Lower leg skin (tissue), 4 donors: ENCODE measurements at places on chromosomes 5 and 9.

DNA sequence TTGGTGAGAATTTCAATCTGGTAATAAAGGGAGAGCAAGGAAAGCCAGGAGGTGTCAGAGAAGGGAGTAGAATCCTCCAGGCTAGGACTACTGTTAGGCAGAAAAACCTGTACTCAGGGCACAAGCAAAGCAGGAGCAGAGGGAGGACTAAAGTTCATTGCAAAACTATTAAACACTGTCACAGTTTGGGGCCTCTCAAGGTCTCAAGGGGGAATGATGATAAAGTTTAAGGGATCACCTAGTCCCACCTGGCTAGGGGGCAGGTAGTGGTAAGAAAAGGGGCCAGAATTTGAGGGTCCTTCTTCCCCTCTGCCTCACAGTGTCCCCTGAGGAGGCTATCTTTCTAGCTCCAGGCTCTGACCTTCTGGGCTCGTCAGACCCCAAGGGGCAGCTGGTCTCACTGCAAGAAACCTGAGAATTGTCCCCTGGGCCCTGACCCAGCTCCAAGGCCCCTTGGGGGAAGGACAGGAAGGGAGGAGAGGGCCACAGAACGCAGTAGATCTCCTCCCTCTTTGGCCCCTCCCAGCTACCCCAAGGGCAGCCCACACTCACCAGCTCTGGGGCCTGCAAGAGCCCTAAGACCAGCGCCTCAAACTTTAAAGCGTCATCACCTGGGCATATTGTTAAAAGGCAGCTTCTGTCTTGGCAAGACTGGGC lies 974 bp downstream of the CCDC69 start:
- no peak for DNase-seq

- DNase-seq: no peak
Measured at GRCh38 chr5:156819967-156820581, 30.0 kb upstream of the PPP1R2B start.

DNA sequence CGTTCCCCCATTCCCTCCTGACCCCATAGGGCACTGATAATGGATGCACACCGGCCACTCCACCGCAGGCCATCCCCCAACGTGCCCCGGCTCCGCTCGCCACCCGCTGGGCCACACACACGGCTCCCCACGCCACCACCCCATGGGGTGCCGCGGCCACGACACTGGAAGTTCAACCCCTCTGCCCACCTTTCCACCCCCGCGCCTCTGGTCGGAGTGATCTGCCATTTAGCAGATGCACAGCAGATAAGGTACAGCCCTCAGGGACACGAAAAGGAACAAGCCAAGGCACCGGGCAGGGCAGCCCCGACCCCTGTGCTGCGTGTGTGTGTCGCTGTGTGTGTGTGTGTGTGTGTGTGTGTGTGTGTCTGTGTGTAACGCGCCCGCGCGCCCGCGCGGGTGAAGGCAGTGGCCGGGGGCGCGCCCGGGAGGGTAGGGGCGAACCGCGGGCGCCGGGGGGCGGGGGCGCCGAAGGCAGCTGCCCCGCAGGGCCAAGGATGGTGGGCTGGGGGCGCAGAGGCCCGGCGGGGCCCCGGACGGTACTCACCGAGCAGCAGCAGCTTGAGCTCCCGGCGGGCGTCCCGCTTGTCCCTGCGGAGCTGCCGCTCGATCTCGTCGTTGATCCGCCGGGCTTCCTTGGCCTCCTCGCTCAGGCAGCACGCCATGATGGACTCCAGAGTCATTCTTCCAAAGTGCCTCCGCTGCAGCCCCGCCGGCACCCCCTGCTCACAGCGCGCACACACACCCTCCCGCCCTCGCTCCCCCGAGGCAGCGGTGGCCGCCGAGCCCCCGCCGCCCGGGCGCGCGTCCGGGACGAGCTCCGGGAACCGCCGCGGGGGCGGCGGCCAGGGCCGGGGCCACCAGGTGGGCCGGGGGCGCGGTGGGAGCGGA lies 813 bp downstream of the GNAQ start:
- DNase-seq: peak; percentile 26

- no peak for DNase-seq
Measured at GRCh38 chr5:151764801-151765200, 6.4 kb upstream of the ATOX1 start.

DNA sequence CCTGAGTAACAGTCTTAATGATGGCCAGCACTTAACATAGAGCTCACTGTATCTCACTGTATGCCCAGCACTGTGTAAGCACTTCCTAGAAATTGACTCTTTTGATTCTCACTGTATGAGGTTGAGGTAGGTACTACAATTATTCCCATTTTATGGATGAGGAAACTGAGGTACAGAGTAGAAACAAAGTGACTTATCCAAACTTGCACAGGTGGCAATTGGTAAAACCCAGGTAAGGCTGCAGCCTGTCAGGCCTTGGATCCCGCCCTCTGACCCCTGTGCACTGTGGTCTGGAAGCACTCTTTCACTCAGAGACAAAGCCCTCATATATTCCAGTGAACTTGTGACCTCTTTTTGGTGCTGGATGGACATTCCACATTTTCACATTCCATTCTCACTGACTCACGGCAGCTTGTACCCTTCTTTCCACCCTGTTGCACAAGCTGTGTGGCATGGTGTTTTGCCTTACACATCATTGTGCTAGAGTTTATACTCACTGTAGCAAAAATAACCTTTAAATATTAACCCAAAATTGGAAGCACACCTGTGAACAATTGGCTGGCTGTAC lies 21.7 kb downstream of the ANKRD55 start:
- DNase-seq: no peak

DNA sequence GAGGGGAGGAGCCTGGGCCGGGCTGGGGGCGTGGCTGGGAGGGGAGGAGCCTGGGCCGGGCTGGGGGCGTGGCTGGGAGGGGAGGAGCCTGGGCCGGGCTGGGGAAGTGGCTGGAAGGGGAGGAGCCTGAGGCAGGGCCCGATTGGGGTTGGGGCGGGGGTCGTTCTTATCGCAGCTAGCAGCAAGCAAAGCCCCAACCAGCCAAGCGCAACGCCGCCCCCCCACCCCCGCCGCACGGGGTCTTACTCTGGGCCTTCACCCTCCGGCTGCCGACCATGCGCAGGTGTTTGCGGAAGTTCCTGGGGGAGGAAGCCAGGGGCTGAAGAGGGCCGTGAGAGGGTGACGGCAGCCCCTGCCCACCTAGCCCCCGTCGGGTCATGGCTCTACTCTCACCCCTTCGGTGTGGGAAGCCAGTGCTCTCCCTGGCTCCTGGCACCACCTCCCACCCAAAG lies 5.0 kb downstream of the NSMF start:
- DNase-seq: peak; percentile 95
